ENCODE measurements at places on chromosomes 3 and 15.

GRCh38 chr3:189646853-189647542, 15.8 kb downstream of the TP63 start:
- DNase-seq: no peak

DNA sequence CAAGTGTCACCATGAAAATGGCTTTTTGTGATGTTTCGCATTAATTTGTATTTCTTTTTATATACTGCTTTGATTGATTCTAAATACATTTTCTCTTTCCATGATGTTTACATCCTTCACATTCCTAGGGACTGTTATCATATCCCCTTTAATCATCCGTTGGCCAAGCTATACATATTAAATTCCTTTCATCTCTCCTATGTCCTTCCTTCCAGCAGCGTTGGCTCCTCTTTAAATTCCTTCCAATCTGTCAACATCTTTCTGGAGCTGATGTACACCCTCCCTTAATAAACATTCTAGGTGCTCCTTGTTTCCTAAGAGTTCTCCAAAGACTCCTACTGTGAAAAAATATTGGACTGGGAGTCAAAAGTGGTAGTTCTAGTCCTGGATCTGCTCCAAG, 87.8 kb downstream of the IGF2BP2 start:
- no peak for DNase-seq

GRCh38 chr3:157066335-157067098, 93.4 kb downstream of the CCNL1 start:
- DNase-seq: no peak

- no peak for DNase-seq
Observed at GRCh38 chr3:193809106-193809505, 216.1 kb downstream of the OPA1 start.

DNA sequence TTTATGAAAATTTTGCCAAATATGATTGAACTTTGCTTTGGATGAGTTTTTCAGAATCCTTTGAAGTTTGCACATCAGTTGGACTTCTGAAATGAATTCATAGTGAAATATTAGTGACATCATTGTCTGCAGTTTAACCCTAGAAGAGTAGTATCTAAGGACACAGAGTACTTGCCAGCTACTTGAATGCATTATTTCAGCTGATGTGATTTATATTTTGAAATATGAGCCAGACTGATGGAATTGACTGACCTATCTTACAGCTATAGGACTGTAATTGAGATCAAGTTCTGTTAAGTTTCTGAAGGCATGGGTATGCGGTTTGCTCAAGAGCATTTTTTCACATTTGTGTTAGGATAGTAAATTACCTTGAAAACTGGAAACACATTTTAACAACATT, 51.2 kb downstream of the LYSMD4 start:
- no peak for DNase-seq

GRCh38 chr3:127043041-127043641, 60.2 kb downstream of the PLXNA1 start:
- DNase-seq: no peak

DNA sequence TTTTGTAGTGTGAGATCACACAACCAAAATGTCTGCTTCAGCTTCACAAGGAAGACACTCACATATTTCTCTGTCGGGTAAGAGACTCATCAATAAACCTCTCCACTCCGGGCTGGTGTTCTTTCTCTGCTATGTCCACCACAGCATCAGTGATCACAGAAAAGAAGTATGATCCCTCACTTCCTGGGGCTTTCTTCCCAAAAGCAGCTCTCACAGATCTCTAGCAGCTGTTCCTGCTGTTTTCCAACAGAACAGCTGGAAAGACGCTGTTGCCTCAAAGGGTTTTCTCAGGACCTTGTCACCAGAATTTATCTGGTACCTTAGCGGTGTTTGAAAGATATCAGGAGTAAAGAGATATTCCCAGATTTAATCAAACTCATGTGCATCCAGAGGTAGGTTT, 46.4 kb downstream of the GATM start:
- DNase-seq: no peak

GRCh38 chr3:30492322-30493192, 113.8 kb upstream of the TGFBR2 start:
- no peak for DNase-seq

GRCh38 chr3:151709847-151710246, 23.9 kb upstream of the AADACL2 start:
- DNase-seq: no peak

DNA sequence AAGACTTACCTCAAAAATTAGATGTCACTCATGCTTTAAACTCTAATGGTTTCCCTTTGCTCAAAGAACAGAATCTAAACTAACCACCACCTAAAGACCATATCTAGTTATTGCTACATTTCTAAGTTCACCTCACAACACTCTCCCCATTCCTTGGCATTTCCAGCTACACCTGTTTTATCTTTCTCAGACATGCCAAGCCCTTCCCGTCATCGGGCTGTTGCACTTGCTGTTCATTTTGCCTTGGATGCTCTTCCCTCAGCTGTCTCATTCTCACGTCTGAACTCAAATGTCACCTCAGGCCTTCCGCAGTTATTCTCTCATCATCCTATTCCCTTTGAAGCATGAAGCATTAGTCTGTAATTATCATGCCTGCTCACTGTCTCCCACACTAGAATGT, 1.1 kb upstream of the ACTR8 start:
- no peak for DNase-seq

GRCh38 chr15:68054628-68055223, 611 bp downstream of the PIAS1 start:
- peak; percentile 26 for DNase-seq

DNA sequence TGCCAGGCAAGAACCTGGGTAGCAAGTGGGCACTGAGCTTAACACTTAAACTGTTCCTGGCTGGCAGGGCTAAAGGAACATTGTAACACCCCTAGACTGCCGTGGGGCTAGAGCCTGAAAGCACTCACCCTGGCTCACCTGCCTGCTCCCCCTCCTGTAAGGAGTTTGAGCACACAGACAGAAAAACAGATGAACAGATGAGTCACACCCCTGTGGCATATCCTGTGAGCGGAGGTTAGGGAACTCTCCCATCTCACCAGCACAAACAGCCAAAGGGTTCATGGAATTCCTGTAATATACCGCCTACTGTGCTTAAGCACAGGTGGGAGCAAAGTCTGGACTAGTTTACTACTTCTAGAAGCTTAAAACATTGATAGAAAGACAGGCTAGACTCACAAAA, 300.1 kb downstream of the ROBO1 start:
- DNase-seq: no peak

- no peak for DNase-seq
Observed at GRCh38 chr3:9078561-9079240, 115.4 kb upstream of the RAD18 start.

DNA sequence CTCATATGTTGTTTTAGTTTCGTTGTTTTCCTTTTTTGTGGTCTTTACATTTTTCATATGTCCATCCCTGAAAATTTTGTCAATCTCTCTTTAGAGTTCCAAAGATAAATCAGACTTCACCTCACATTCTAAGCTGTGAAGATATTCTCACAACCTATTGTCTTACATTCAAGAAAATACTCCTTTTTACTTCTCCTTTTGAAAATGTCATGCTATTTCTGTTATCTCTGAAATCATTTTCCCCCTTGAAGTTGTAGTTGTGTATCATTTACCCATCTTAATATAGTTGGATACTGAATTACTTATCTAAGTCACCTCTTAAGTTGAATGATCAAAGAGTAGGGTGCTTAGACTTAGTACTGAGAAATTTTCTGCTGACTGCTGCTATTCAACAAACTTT, 74.3 kb downstream of the DCUN1D1 start:
- DNase-seq: no peak

- DNase-seq: no peak
Observed at GRCh38 chr3:18635215-18635614, 210.1 kb upstream of the SATB1 start.

- DNase-seq: peak; percentile 20
Observed at GRCh38 chr3:50655009-50655830, 19.5 kb upstream of the DOCK3 start.

- DNase-seq: peak; percentile 16
Observed at GRCh38 chr3:59480486-59480995, 430.7 kb upstream of the CFAP20DC start.

DNA sequence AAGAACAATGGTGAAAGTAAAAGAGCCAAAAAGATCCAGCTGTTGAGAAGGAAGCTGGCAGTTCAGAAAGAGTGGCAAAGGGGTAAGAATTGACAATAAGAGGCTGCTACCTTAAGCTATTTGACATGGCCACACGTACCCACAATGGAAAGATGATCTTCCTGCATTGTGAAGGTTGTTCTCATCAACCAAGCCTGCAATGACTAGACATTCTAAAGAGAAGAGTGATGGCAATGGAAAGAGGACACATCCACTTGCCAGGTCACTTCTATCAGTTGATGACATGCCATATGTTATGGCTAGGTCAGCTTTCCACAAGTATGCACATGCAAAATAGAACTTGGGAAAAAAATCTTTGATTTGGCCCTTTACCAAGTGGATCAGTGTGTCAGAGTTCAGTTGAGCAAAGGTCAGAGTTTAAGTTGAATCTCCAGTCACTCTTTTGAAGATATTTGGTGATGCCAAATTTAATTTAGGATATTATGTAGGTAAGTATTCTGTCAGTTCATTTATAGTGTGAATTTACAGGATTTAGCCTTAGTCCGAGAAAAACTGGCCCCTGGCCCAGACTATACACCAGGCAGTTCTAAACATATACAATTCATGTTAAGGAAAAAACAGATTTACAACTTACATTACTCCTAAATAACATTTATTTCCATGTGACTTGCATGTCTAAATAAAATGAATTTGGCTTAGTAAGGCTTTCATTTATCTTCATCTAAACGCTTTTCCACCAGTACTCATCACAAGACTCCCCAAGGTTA, 104.9 kb upstream of the FLNB start:
- no peak for DNase-seq

GRCh38 chr3:190458040-190458439, 8.3 kb upstream of the TMEM207 start:
- no peak for DNase-seq

DNA sequence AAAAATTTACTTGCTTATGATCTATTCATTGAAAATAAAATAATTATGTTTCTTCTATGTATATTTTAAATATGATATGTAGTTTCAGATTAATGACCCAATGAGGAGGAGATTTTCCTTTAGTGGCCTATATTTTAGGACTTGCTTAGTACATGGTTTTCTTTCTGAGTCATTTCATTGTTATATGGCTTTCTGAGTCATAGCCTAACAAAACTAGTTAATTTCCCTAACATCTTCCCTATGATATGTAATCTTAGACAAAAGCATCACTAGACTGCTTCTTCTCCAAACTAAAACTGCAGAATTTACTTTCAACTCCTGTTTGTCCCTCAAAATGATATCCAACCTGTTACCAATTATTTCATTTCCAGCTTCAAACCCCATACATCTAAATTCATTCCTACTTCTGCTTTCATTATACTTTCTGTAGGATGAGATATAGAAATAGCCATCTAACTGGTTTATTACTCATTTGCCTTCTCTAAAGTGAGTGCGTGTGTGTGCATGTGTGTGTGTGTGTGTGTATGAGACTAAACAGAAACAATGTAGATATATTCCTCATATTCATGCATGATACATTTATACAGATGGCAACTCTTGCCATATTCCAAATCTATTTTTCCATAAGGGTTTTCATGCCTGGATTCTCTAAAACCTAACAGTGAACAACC, 915.0 kb upstream of the GBE1 start:
- no peak for DNase-seq

DNA sequence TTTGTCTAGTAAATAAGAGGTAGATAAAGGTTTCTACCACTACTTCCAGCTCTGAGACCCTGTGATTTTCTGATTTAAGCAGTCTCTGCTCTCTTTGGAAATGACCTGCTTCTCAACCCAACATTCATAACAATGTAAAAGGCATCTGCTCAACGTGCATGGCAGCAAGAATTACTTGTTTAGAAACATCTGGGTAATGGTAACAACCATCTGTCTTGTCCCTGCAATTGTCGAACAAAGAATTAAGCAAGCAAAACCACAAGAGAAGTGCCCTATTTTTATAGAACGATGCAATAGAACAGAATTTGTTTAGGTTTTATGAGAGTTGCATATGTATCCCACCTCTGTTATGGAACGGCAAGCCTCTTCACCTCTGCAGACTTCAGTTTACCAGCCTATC, 7.1 kb upstream of the FSIP1 start:
- DNase-seq: no peak
